ENCODE measurements at places on chromosomes 12 and 14.

DNA sequence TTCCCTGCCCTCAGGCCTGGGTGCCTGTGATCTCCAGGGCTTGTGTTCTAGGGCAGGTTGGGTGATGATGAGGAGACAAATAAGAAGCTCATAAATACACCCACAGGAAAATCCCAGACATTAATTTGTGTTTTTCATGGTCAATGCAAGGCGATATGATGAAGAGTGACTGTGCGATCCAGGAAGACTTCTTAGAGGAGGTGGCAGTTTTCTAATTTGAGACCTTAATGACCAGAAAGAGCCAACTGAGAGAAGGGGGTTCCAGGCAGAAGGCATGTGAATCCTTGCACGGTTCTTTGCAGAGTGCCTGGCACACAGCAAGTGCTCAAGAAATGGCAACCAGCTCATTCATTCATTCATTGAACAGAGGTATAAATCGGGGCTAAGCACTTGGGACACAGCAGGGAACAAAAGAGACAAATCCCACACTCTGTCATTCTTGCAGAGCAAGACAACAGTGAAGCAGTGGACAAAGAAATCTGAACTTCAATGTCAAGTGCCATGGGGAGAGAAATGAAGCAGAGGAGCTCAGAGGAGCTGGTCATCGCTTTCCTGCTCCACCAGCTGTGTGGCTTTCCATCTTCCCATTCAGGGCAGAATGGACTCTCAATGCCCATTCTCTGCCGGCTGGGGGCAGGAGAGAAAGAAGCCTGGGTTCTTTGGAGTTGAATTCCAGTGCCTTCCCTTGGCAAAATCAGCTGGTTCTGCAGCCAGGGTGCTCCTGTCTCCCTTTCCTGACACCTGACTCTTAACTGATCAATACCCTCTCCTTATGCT is 128.3 kb downstream of the AACS start:
- H3K4me3 ChIP-seq, result peak overlapping the region; percentile 70
- H3K4me1 ChIP-seq, result peaks cover 42% of the 10 kb centered on the region
- H3K27me3 ChIP-seq, result peaks cover 64% of the 10 kb centered on the region
- H3K36me3 ChIP-seq, result no peaks in the 10 kb centered on the region
- no peak for DNase-seq

DNA sequence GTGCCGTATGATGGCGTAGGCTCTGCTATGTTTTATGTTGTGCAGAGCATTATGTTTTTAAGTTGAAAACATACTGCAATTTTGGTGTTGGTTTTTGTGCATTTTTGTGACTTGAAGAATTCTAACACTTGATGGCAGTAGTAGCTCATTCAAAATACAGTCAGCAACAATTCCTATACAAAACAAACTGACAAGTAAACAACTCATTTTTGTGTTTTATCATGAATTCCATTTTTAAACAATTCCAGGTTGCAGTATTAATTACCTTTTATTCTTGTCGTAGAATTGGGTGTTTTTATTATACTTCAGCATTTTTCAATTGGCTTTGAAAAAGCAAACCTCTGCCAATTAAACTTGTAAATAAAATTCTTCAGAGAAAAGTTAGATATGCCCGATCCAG is 4.1 kb upstream of the CCER1 start:
- H3K27me3 ChIP-seq, result no peaks in the 10 kb centered on the region
- no peak for DNase-seq
- H3K36me3 ChIP-seq, result no peaks in the 10 kb centered on the region
- H3K4me1 ChIP-seq, result peaks cover 6% of the 10 kb centered on the region

GRCh38 chr12:45681465-45681864 is 48.0 kb upstream of the ARID2 start:
- DNase-seq, result no peak
- peaks cover 2% of the 10 kb centered on the region for H3K27me3 ChIP-seq
- H3K36me3 ChIP-seq, result no peaks in the 10 kb centered on the region
- H3K4me3 ChIP-seq, result no peak overlapping the region

DNA sequence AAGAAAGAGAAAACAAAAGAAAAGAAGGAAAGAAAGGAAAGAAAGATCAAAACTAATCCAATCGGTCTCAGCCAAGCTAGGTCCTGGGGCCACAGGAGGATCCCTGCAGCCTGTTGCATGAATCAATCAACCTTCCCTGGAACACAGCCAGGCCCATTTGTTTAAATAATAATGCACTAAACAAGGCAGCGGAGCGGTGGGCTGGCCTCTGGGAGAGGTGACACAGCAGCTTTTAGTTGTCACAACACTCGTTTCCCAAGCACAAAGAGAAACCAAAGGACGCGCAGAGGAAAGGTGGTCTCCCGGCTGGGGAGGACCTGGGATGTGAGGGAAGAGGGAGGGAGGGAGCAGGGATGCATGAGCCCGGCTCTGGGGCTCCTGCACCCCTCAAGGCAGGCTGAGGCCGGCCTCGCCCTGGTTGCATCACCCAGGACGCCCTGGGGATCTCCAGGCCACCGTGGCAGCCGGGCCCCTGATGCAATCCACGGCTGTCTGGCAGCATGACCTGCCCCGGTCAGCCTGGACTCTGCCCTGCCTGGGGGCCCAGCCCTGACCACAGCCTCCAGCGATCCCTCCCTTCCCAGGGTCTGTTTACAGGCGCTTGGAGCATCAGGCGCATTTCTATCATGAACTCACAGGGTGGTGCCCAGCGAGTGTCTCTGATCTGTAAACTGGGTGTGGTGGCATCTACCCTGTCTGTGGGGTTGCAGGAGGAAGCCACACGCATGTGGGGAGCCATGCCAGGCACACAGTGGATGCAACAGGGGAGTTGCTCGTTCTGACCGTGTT is 32.5 kb downstream of the MMP17 start:
- DNase-seq, result no peak
- H3K27ac ChIP-seq, result peak overlapping the region; percentile 86
- no peaks in the 10 kb centered on the region for H3K36me3 ChIP-seq
- H3K27me3 ChIP-seq, result peaks cover 48% of the 10 kb centered on the region

DNA sequence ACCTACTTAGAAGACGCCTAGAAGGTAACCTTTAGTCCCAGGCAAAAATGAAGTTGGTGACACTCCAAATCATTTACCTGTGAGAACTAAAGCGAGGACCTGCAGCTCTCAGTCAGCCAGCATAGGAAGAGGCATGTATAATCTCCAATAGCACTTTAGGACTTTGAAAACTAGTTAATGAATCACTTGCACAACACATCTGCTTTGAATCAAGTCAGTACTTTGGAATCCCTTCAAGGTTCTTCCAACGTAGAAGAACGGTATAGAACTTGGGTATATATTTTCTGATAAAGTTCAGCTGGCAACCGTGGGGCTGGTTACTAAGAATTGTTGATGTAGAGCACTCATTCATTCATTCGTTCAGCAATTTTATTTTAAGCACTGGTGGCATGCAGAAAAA is 251.9 kb downstream of the TMEM132D start:
- H3K4me1 ChIP-seq, result peaks cover 8% of the 10 kb centered on the region
- no peak overlapping the region for H3K4me3 ChIP-seq
